ENCODE measurements at places on chromosomes 5 and 9. TPM values are rescaled to one million over a fixed set of nuclear protein-coding genes. Genes with fewer than 3 reads are reported as not detected.
A peak's percentile ranks its signal among the peaks of the same experiment; 100 is the strongest.

GRCh38 chr5:113164021-113164420 is 187.4 kb downstream of the DCP2 start:
- no peak for DNase-seq

DNA sequence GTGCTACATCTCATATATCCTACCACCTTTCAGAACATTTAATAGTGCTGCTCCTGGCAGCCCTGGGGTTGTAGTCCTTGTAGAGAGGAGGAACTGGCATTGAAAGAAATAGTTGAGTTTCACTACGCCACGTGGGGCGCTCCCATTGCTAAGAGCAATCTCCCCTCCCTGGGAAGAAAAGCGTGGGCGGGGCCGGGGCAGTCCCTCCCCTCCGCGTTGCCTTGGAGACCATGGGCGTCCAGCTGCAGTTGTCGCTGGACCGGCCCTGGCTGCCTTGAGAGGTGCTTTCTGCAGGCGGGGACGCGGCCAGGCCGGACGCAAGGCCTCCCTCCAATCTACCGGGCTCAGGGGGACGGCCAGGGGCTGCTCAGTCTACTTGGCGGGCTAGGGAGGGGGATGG is 368 bp upstream of the CCDC180 start:
- peak; percentile 67 for DNase-seq

Gene NTRK2
- total RNA-seq, result not detected

- DNase-seq, result no peak
Observed at GRCh38 chr5:153953411-153953810, 85.3 kb downstream of the FAM114A2 start.

- DNase-seq, result no peak
Observed at GRCh38 chr5:126971455-126972031, 58.8 kb downstream of the MARCHF3 start.

- no peak for DNase-seq
Observed at GRCh38 chr5:35331956-35332950, 102.0 kb upstream of the PRLR start.

Gene TSLP
- total RNA-seq, result not detected

Gene MYMK
- not detected for total RNA-seq

GRCh38 chr5:74371621-74372020 is 268.9 kb downstream of the ENC1 start:
- DNase-seq, result no peak

GRCh38 chr9:74526215-74526614 is 29.1 kb downstream of the RORB start:
- no peak for DNase-seq

DNA sequence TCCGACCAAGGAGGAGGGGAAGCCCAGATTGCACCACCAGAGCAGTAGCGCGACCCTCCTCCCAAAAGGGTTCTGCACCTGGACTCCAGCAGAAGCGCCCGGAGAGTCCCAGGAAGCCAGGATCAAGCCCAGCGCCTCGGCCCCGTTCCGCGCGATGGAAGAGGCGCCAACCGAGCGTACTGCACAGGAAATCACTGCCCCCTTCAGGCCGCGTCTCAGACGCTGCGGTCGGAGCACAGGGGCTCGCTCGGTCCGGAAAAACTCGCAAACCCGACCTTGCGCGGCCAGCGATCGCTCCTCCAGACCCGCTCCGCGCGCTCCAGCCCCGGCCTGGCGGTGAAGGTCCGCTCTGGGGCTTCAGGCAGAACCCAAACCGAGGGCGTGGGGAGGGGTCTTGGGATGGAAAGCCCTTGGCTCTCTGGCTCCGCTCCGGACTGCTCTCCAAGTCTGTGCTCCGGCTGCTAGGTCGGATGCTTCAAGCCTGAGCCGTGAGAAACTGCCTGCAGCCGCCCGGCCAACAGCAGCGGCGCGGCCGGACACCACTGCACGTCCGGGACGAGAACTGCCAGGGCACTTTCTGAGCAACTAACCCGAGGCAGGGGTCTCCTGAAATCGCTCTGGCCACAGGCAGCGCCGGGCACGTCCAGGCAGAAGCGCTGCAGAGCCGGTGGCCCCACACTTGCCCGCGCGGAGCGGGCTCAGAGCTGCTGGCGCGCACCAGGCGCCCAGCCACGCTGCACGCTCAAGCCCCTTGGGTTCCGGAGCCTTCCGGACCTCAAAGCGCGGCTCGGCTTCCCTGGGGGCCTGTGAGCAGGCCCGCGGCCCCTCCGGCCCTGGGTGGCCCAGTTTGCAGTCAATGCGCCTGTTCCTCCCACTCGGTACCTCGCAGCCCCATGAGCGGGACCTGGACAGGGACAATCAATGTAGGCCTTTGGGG is 1.3 kb downstream of the GABBR2 start:
- no peak for DNase-seq

Gene ARHGEF37
- total RNA-seq, result 0.15 TPM

DNA sequence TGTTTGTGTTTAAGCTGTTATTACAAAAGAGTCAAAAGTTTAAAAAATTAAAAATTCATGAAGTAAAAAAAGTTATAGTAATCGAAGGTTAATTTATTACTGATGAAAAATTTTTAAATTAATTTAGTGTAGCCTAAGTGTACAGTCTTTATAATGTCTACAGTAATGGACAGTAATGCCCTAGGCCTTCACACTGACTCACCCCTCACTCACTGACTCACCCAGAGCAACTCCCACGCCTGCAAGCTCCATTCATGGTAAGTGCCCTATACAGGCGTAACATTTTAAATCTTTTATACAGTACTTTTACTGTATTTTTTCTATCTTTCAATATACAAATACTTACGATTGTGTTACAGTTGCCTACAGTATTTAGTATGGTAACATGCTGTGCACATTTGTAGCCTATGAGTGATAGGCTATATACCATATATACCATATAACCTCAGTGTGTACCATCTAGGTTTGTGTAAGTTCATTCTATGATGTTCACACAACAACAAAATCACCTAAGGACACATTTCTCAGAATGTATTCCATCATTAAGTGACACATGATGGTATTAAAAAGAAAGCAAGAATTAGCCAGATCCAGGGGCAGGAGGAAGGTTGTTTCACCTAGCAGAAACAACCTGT is 40.1 kb downstream of the DCAF10 start:
- no peak for DNase-seq

Gene ZDHHC11B
- total RNA-seq, result 5.2 TPM

- no peak for DNase-seq
Observed at GRCh38 chr9:26523577-26523976, 369.0 kb downstream of the CAAP1 start.

GRCh38 chr5:55176176-55176818 is 3.3 kb upstream of the CDC20B start:
- peak; percentile 79 for DNase-seq

GRCh38 chr5:52943285-52943684 is 45.9 kb upstream of the ITGA2 start:
- DNase-seq, result no peak
